Smooth muscle cell of the brain vasculature (primary cell): ENCODE measurements at places on chromosomes 1 and 21.

GRCh38 chr1:159015440-159015909, 5.8 kb downstream of the IFI16 start:
- no peak for DNase-seq

GRCh38 chr21:26079366-26079765, 91.2 kb downstream of the APP start:
- DNase-seq, result no peak

- no peak for DNase-seq
Observed at GRCh38 chr21:36454093-36454531, 25.8 kb downstream of the CLDN14 start.

DNA sequence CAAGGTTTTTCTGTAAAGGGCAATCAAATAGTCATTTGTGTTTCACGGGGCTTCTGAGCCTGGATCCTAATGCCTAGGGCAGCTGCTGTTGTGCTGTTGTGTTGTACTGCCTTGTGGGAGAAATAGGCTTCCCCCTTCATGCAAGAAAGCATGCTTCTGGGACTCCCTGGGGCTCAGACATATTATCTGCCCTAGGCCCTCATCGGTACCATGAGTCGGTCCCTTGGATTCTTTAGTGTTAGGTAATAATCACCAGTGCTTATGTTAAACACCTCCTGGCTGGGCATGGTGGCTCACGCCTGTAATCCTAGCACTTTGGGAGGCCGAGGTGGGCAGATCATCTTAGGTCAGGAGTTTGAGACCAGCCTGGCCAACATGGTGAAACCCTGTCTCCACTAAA, 245.9 kb downstream of the TNR start:
- no peak for DNase-seq

GRCh38 chr1:7187112-7187493, 401.8 kb downstream of the CAMTA1 start:
- no peak for DNase-seq

DNA sequence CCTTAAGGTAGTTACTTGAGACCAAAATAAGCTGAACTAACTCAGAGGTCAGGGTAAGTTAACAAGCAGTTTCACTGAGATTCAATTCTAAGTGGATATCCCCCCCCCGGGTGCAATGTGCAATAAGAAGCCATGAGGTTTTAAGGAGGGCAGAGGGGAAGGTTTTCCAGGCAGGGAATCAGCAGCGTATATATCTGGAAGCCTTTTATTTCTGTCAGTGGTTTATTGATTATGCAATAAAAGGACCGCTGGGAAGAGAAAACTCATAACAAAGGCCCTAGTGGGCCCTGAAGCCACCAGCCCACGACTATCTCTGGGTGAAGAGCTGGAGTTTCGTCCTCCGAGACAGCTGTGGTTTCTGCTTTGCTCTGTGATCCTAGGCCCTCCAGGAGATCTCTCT, 53.1 kb upstream of the CTPS1 start:
- no peak for DNase-seq

DNA sequence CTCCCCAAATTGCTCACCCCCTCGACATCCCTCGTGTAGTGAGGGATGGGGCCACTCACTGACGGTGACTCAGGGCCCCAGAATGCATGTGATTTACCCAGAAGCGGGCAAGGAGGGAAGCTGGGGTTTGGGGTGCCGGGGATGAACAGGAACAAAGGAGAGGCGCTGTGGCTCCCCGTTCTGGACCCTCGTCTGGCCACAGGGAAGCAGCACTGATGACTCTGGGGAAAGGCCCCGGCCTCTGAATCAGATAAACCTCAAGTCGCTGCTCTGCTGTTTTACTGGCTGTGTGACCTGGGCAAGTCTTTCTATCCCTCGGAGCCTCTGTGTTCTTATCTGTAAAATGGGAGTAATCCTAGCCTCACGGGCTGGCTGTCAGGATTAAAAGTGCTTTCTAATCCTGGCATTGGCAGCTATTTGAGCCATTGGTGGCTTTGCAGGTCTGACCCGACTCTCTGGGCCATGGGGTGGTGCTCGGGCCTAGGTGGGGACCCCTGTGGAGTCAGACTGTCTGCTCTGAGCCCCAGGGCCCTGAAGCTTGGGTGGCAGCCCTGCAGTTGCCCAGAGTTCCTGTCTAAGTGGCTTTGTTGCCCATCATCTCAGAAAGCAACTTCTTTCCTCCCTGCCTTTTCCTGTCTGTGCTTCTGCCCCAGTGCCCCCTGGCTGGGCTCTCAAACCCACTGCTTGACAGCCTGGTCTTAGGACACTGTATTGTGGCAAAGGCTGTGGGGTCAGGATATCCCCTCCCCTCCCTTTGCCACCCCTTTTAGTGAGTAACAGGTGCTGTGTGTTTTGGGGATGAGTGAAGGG, 5.5 kb downstream of the TNFRSF1B start:
- DNase-seq, result no peak

DNA sequence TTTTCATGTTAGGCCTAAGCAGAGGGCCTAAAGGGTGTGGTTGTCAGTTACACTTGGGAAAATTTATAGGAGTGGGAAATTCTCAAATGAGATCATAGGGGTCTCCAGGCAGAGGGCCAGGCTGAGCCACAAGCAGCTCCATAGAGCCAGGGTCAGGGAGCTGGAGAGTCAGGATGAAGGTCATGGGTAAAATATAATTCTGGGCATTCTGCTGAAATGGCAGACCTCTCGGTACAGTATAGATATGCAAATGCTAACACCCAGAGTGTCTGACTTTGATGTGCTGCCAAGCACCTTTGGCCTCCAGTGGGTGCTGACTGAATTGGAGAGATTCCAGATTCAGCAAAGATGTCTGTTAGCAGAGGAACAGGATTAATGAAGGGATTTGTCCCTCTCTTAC, 40.1 kb downstream of the DNM3 start:
- DNase-seq, result no peak

DNA sequence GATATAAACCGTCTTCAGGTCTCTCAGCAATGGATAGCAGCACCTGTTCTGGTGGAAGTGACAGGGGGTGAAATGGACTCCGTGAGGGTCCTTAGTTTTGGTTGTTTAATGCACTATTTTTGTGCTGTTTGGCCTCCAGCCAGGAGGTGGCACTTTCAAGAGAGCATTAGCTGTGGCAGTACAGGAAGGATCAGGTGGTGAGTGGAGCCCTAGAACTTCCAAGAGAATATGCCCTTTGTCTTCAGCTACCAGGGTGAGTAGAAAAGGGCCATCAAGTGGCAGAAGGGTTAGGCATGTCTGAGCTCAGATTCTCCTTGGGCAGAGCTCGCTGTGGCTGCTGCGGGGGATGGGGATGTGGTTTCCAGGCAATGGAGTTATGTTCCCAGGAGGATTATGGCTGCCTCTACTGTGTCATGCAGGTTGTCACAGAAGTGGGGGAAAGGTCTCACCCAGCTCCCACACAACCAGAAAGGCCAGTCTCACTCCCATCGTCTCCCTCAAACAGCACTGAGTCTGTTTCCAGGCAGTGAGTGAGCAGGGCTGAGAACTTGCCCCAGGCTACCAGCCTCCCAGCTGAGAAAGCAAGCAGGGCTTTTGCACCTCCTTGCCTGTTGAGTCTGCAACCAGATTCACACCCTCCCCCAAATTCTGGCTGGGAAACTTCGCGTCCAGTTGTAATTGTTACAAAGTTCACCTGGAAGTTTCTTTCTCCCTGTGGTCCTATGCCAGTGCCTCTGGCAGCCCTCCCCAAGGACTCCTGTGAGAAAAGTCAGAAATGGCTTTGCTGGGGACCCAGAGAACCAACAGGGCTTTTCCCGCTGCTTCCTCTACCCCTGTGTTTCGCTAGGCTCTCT, 39.1 kb upstream of the TTLL7 start:
- no peak for DNase-seq

- DNase-seq, result no peak
Observed at GRCh38 chr1:235702412-235702811, 52.8 kb upstream of the GNG4 start.

- no peak for DNase-seq
Observed at GRCh38 chr1:212938846-212939245, 11.5 kb upstream of the VASH2 start.

DNA sequence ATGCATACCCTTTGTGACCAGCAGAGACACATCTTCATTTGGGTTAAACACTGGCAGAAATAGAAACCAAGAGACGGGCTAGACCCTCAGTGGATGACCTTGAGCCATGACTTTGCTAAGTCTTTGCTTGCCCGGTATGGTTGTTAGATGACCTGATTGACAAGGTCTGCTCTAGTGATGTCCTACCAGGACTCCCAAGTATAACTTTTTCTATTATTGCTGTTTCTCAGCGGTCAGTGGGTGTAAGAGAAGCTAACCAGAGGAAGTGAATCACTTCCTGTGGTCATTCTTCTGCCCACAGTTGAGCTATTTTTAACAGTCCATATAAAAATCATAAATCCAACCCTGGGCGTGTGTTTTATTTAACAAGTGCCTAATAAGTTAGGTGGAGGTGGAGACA, 126.2 kb upstream of the ETS2 start:
- no peak for DNase-seq

DNA sequence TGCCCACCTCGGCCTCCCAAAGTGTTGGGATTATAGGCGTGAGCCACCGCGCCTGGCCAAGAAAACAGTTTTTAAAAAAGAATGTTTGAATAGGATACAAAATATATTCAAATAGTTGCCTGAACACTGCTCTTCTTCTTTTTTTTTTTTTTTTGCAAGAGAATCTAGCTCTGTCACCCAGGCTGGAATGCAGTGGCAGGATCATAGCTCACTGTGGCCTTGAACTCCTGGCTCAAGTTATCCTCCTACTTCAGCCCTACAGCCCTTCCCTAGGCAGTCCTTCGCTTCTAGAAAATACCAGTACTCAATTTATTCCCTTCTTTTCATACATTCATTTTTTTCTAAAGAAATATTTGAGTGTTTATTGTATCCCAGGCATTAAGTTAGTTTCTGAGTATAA, 67.9 kb downstream of the OSBPL9 start:
- DNase-seq, result no peak

DNA sequence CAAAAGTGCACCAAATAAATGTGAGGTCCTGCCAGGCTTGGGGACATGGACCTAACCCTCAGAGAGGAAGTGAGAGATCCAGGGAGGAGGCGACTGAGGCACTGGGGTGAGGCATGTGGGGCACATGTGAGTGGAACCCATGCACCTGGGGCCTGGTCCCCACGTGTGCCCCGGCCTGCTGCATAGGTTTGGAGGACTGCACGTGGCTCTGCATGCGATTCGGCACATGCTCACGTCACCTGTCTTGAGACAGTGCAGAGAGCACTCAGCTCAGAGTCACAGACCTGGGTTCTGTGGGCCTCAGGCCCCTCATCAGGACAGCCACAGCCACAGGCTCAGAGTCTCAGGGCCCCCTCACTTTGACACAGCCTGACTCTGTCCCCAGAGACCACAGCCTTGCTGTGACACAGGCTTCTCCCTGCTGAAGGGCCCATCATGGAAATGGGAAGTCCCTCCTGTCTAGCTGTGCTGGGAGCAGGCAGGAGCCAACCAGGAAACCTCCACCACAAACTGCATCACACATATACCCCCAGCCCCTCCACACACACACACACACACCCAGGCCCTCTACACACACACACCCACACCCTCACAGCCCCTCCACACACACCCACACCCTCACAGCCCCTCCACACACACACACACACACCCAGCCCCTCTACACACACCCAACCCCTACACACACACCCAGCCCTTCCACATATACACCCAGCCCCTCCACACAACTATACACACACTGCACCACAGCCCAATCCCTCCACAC, 48.2 kb downstream of the SLC9A1 start:
- DNase-seq, result no peak

DNA sequence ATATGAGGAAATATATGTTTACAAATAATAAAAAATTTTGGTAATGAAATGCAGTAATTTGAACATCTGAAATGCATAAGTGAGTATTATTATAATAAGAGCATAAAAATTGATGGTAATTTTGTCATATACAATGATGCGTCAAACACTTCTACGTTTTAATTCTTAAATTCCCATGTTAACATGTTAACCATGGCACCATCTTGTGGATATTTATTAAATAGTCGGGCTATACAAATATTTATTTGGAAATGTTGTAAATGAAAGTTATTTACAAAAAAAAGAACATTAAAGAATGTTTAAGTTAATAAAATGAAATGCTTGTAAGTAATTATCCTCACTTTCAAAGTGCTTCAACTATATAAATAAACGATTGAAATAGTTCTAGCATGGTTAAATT, 57.2 kb upstream of the C1orf185 start:
- DNase-seq, result no peak

DNA sequence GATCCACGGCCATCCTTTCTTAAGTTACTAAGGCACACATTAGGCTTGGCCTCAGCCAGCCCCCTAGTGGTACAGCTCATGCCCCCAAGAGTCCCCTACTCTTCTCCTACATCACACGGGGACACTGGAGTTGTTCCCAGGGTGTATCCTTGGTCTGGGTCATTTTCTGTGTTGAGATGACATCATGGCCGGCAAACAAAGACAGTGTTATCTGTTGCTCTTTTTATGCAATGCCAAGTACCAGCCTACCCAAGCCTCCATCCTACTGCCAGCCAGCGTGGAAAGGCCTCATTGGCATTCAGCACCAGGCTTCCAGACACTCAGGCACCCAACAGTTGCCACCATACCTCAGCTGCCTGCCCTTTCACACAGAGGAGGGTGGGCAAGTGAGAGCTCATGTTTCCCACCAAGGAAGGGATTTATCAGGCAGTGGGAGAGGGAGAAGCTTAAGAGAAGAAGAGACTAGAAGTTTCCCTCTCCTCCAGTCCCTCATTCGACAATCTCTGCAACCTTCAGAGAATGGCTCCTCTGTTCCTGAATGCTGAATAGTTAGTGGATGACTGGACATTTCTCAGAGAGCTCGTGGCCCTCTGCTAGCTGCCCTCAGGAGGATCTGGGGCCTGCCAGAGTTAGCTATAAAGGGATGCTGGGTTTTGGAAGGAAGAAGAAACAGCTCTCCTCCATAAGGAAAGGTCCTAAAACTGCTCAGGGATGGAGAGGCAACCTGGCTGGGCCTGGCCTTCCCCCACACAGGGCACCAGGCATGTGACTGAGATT, 17.7 kb downstream of the CBR1 start:
- DNase-seq, result no peak

DNA sequence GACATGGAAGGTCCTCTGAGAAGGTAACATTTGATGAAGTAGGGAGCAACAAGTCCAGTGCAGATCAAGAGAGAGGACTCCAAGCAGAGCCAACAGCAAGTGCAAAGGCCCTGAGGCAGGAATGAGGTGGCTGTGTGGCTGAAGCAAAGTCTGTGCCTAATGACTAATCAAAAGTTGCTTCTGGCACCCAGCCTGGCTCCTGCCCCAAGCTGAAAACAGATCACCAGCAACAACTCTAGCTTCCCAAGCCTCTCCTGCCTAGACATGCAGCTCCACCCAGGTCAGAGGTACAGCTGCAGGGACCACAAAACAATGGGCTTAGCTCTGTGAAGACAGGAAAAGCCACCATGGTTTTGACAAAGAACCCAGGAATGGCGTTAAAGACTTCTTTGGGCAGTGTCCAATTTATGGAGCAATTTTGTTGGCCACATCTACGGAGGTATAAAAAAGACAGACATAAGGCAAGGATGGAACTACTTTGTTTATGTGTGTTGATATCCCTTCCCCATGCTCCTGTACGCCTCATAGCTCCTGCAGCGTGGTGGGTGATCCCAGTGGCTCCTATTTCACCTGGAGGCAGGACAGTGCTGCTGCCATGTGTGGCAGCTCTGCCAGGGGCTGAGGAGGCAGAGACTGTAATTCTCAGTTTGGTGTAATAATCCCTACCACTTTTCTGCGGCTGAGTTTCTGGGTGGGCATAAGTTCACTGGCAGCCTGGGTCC, 26.4 kb upstream of the IGSF3 start:
- DNase-seq, result no peak

GRCh38 chr1:52601991-52602855, at the start of gene GPX7:
TSS of gene GPX7 (plus strand) at chr1:52602371. CDS start at chr1:52602410, 39 bp downstream.
- DNase-seq, result no peak

- DNase-seq, result no peak
Observed at GRCh38 chr21:38956007-38956406, 150.3 kb downstream of the ETS2 start.
